ENCODE measurements at places on chromosomes 1 and 21. TPM values are rescaled to one million over a fixed set of nuclear protein-coding genes. Genes with fewer than 3 reads are reported as not detected.

SERPINC1 gene
- not detected for total RNA-seq

SPRR2B gene
- total RNA-seq = not detected

GNAT2 gene
- not detected for total RNA-seq

GRCh38 chr1:14100444-14100843, 400.5 kb downstream of the PRDM2 start:
- DNase-seq = no peak

DNA sequence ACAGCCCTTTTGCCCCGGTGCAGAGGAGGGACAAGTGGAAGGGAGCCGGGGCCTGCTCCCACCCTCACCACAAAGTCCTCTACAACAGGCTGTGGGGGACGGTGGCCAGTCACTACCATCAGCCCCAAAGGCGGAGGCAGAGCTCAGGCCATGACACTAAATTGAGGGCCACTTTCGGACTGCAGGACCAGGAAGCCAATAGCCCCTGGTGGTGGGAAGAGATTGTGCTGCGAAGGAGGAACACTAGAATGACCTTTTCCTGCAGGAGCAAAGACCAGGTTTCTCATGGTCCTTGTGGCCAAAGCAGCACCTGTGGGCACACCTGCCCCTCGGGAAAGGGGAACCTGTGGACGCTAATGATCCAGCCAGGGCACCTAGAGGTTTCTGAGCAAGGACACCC, 30.3 kb downstream of the ACTA1 start:
- DNase-seq = no peak

DNA sequence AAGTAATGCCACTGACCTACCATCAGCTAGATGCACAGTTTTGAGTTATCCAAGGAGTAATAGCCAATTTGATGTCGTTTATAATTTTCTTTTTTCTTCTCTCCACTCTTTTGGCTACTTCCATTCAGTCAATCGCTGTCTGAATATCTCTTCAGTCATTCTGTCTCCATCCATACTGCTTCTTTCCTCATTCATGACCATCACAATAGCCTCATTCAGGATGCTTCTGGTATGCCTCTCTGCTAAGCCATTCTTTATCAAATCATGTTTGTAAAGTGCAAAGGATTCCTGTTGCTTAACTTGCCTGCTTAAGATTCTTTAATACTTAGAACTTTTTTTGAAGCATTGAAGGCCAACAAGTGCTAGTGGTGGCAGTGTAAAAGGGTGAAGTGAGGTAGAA, 20.2 kb downstream of the TYW3 start:
- no peak for DNase-seq

DNA sequence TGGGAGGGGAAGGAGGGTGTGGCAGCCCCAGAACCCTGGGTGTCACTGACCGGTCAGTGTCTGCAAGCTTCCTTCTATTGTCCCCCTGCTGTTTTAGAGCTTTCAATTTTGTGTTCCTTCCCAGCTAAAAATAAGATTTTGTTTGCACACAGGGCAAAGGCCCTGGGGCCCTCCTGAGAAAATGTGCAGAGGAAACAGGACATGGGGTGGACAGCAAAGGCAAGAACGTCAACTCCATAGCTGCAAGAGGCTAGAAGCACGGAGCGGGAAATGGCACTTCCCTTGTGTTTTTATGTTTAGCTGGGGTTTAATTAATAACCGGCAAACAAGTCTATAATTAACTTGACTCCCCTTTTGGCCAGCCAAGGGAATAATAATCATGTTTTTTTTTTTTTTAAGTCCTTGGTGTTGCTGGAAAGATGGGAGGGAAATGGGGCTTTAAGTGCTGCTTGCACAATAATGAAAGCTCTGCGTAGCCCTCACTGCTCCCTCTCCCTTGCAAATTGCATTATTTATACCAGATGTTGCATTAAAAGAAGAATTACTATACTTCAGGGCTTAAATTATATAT, 261.4 kb upstream of the USP24 start:
- DNase-seq = no peak

DNA sequence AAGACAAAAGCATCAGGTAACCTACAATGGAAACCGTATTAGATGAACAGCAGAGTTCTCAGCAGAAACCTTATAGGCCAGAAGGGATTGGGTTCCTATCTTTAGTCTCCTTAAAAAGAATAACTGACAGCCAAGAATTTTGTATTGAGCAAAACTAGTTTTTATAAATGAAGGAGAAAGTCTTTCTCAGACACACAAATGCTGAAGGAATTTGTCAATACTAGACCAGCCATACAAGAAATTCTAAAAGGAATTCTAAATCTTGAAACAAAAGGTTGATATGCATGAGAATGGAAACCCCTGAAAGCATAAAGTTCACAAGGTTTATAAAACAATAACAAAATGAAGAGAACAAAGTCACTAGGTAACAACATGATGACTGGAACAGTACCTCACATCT, 58.1 kb downstream of the NEK7 start:
- no peak for DNase-seq

GRCh38 chr1:220817907-220818306, 31.2 kb downstream of the MTARC1 start:
- DNase-seq = no peak
